NCI-H524 treated with DMSO at 0.1 percent for 48 hours (cell line): ENCODE measurements at places on chromosomes 2 and 18.

- DNase-seq, result no peak
These were observed 207.9 kb upstream of the FIGN start for GRCh38 chr2:163943403-163944346.

- no peak for DNase-seq
These were observed 42.0 kb upstream of the LTBP1 start for GRCh38 chr2:32904751-32905150.

DNA sequence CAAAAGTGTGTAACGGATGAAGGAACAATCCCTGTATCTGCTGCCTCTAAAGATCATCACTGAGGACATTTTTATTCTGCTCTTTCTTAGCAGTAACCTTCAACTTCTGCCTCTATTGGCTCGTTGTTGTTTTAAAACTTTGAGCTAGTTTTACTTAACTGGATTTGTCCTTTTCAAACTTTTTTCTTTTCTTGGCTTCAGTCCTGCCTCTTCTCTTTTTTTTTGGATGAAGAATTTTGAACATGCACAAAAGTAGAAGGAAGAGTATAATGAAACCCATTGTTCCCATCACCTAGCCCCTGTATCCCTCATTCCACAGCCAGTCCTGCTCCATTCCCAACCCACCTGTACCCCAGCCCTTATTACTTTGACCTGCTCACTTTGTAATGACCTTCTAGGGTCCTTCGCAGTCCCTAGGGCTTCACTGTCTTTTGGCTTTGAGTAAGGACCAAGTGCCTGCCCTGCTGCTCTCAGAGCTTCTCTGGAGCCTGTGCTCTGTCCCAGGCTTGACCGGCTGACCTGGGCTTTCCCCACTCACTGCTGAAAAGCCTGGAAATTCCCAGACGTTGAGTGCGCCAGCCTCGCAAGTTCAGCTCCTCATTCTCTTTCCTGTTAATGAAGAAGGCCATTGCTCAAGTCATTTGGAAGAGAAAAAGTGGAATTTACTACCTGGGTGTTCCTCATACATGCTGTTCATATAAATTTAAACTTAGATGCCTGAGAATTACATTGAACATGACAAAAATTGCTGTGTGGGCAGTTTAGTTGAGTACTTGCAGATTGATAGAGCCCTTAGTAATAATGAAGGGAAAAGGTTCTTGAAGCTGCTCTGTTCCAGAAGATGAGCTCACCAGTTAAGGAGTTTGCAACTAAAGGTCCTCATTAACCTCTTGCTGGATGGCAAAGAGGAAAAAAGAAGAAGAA, 149.3 kb upstream of the ALPP start:
- no peak for DNase-seq

DNA sequence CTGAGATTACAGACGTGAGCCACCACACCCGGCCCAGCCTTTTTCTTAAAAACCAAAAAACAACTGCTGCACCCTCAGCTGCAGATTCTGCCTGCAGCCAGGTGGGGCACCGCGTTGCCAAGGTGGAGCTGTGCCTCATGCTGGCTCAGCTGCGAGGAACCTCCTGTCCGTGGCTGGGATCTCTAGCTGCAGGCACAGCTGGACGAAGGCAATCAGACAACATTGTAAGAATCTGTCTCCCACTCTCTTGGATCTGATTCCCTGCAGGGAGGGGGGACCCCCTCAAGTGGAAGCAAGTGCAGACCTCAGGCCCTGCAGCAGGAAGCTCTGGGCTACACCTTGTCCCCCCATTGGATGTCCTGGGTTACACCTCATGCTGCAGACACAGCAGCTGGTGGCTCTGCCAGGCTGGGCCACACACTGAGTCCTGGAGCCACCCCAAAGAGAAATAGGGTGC, 24.1 kb downstream of the CIDEA start:
- no peak for DNase-seq

DNA sequence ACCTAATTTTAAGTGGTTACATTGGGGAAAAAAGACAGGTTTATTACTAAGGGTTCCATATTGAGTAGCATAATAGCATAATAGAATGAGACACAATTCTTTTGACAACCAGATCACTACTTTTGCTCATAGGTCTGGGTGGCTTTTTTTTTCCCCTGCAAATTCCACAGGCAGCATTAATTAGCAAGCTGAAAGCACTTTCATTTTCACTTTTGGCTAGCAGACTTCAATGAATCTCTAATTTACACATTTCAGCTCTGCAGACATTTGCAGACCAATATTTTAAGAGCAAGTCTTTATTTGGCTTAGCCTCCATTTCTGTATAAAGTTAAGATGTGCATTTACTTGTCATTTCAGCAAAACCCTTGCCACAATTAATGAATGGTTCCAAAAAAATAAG, 185.5 kb downstream of the NOL4 start:
- no peak for DNase-seq

- DNase-seq, result no peak
These were observed 222.6 kb downstream of the ANAPC1 start for GRCh38 chr2:111661286-111661940.
